ENCODE measurements at places on chromosomes 6 and 20.
A peak's percentile ranks its signal among the peaks of the same experiment; 100 is the strongest.

DNA sequence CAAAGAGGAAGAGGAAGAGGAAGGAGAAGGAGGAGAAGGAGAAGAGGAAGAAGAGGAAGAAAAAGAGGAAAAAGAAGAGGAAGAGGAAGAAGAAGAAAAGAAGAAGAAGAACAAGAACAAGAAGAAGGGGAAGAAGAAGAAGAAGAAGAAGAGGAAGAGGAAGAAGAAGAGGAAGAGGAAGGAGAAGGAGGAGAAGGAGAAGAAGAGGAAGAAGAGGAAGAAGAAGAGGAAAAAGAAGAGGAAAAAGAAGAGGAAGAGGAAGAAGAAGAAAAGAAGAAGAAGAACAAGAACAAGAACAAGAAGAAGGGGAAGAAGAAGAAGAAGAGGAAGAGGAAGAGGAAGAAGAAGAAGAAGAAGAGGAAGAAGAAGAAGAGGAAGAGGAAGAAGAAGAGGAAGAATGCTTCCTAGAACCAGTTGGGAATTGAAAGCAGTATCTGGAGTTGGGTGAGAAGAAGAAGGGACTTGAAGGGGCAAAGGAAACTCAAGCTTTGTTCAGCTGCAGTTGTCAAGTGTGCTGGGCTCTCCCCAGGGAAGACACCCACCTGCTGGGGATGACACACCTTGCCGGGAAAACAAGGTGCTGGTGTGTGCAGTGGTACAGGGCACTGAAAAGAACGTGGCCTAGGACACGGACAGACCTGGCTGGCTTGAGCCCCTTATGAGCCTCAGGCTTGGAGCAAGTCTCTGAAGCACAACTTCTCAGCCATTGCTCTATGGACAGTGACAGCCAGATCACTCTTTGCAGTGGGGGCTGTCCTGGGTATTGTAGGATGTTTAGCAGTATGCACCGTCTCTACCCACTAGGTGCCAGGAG lies 30.1 kb upstream of the ARFGEF2 start:
- DNase-seq = no peak

- DNase-seq = no peak
Measured at GRCh38 chr6:132142308-132142707, 191.1 kb upstream of the CCN2 start.

GRCh38 chr6:52547647-52548352 lies 29.1 kb downstream of the TRAM2 start:
- DNase-seq = no peak

- peak; percentile 43 for DNase-seq
Measured at GRCh38 chr6:17015144-17015543, 86.7 kb upstream of the STMND1 start.

DNA sequence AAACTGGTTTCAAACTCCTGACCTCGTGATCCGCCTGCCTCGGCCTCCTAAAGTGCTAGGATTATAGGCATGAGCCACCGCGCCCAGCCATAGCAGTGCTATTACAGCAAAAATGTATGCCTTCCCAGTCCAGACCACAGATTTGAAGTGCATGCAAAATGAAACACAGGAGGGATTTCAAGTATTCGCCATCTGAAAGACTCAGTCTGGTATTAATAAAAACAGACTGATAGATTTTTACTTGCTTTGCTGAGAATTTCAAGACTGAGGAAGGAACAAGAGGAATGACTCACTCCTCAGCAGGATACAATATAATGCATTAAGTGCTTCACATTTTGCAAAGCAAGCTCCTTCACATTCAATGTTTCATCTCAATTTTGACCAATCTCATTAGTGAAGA lies 134.9 kb downstream of the TMEM200A start:
- no peak for DNase-seq

DNA sequence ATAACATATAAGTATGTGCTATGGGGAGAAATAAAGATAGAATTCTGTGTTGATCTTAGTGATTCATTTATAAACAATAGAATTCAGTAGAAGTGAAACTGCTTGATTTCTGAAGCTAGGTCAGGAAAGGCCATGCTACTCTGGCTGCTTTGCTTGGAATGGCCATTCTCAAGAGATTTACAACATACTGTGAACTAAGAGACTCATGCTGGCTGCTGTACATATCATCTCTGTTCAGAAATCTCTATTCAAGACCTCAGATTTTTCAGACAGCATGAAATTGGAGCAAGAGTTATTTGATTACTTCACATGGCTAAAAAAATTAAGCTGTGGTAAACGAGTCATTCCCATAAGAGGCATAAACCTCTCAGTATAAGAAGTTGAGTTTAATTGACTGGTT lies 662.6 kb downstream of the BCKDHB start:
- DNase-seq = no peak

DNA sequence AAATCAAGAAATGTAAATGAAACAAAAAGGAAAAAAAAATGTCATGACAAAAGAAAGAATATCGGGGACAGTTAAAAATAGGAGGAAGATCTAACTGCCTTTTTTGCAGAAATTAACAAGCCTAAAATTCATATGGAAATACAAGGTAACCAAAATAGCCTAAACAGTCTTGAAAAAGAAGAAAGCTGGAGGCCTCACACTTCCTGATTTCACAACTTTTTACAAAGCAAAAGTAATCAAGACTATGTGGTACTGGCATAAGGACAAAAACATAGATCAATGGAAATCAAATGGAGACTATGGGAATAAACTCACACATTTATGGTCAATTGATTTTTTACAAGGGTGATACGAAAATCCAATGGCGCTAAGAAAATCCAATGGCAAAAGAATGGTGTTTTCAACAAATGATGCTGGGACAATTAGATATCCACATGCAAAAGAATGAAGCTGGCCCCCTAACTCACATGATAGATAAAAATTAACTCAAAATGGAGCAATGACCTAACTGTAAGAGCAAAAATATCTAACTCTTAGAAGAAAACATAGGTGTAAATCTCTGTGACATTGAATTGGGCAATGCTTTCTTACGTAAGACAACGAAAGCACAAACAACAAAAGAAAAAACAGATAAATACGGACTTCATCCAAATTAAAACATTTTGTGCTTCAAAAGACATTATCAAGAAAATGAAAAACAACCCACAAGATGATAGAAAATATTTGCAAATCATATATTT lies 24.5 kb downstream of the MAP3K5 start:
- DNase-seq = no peak

GRCh38 chr6:42100029-42100901 lies 42.2 kb downstream of the C6orf132 start:
- DNase-seq = no peak

DNA sequence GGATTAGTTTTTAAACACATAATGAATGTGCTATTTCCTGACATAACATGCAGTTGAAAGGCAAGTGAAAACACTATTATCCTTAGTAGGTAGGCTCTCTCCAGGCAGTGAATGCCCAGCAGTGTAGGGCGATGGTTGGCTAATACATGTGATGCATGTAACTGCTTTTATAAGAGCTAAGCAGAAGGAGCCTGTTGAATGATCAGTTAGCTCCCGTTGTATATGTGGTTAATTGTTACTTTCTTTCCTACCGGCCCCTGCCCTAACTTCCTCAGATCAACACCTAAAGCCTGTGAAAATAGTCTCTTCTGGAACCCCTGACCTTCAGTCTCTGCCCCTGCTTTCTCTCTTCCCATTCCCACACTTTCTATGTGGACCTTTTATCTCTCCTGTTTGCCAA lies 10.5 kb downstream of the SOX4 start:
- no peak for DNase-seq

DNA sequence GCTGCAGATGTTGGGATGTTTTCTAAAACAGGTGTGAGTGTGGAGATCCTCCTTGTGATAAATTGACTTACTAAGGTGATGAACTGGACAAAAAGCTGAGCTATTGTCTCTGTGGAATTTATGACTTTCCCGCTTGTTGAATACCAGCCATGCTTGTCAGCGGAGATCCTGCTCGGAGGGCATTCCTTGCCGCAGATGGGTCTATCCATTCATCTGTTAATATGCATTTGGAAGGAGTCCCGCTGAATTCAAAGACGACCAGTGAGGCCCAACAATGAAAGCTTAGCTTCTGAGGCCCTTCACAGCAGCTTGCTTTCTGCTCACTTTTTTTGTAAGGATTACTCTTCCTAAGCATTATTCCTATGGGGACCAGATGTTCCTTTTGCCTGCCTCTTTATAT lies 124.9 kb downstream of the TIAM2 start:
- DNase-seq = no peak

- DNase-seq = peak; percentile 66
Measured at GRCh38 chr6:27545271-27546046, 72.6 kb upstream of the ZNF184 start.

DNA sequence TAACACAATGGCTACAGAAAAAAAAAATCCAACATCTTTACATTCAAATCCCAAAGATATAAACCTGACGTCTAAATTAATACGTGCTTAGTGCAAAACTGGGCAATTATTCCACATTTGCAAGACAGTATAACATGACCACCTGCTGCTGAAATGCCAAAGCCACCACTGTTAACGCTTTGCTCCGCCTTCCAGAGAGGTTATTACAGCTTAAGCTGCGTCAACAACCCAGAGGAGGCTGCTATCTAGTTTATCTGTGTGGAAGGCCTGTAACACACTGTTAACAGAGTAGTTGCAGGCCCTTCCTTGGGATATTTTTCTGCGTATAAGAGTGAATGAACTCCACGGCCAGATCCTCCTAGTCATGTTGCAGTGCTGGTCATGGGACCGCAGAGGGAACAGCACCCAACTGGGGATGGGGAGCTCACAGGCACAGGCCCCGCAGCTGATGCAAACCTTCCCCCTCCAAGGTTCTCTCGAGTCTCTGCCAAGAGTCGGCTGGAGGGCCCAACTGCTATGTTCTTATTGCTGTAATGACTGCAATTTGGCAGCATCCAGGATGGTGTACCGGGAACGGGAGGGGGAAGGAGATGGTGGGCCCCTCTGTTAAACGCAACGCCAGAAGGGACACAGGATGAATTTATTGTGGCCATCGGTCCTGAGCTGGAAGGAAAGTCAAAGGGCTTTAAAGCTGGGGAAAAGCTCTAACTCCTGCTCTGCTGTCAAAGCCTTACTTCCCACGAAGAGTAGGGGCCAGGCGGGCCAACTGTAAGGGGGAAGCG lies 993 bp upstream of the NCOA7 start:
- peak; percentile 38 for DNase-seq

- DNase-seq = no peak
Measured at GRCh38 chr20:11332381-11332780, 585.3 kb upstream of the BTBD3 start.

- DNase-seq = peak; percentile 72
Measured at GRCh38 chr6:16286151-16286522, 47.8 kb downstream of the GMPR start.

GRCh38 chr6:37965964-37966676 lies 146.6 kb downstream of the ZFAND3 start:
- no peak for DNase-seq

All from GM13977 (cell line).